ENCODE measurements at places on chromosomes 2 and 18.

- DNase-seq, result no peak
Observed at GRCh38 chr2:70010576-70011111, 49.2 kb upstream of the ASPRV1 start.

GRCh38 chr18:13283746-13284145, 65.2 kb downstream of the LDLRAD4 start:
- no peak for DNase-seq

DNA sequence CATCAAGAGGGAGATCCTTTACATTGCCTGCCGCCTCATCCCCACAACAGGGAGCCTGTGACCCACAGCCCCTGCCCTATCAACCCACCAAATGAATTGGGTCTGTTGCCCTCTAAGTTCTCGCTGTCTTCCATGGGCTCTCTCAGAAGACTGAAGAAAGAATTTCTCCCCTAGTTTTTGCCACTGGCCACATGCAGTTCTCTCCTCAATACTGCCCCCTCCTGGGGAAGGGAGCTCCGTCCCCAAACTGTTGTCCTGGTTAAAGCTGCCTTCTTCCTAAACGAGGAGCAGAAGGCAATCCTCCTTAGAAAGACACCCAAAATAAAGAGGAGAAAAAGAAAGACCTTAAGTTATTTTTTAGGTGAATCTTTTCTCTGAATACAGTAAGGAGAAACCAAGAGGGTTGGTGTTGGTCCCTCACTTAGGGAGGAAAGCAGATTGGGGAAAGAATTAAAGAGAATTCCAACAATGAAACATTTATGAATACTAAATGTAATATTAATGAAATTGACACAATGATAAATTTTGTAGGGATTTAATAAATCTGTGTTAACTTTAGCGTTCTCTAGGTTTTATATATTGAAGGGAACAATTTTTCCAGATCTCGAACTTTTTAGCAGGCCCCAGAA, 31.1 kb upstream of the SATB2 start:
- no peak for DNase-seq

DNA sequence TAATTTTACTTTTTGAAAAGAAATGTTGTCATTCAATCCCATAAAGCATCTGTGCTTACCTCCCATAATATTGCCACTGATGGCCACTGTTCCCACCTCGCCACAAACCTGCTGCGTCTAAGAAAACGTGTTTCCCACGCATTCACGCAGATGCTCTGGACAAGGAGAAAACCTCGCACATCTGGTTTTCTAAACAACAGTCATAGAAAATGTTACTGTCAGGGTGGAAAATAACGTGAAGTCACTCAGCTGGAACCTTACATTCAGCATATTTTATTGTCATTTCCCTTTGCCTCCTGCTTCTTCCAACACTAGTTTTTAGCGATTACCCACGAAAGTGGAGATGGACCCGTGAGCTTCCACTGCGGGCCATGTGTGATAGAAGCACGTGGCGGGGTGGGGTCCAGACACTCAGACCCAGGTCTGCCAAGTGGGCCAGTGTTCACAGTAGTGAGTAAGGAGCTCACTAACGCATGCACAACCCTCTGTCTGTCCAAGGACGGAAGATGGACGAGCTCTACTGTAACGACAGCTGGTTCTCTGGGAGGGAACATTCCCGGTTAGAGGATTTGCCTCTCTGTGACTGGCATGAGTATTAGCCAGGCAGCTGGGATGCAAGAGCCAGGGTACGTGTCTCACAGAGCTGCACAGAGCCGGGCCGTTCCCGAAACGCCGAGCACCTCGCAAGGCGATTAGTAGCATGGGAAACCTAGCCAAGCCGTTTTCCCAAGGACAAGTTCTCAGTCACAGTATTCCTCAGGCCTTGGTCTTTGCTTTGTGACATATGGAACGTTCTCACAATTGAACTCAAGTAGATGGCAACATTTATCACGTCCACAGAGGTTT, 94.5 kb downstream of the MTCL1 start:
- no peak for DNase-seq
